ENCODE measurements at places on chromosomes 4 and X.

DNA sequence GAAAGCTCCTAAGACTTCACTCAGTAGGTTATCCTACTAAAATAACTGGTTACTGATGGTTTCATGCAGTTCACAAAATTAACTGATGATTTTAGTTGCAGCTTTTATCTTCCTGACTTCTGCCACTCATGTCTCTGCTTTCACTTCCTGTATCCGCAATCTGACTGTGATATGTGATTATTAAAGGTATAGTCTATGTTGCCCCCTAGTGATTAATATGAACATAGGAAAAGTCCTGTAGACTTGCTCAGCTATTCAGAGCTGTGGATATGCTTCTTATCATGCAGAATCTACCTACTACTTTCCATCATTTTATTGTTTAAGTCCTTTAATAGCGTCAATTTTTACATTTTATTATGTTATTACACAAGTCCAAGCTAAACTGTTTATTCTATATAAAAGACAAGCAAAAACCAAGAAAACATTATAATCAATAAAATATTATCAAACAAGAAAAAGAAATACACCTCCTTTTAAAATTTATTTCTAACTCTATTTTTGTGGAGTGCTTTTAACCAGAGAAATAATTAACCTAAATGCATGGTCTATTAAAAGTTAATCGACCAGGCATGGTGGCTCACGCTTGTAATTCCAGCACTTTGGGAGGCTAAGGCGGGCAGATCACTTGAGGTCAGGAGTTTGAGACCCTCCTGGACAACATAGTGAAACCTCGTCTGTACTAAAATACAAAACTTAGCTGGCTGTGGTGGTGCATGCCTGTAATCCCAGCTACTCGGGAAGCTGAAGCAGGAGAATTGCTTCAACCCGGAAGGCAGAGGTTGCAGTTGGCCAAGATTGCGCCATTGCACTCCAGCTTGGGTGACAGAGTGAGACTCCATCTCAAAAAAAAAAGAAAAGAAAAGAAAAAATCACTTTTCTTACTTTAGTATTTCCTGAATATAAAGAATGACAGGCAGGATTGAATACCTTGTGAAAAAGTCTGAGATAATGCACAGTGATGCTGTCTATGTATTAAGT lies 40.4 kb upstream of the TLR2 start:
- DNase-seq = no peak

GRCh38 chr4:186236126-186236525 lies 8.8 kb downstream of the KLKB1 start:
- no peak for DNase-seq

DNA sequence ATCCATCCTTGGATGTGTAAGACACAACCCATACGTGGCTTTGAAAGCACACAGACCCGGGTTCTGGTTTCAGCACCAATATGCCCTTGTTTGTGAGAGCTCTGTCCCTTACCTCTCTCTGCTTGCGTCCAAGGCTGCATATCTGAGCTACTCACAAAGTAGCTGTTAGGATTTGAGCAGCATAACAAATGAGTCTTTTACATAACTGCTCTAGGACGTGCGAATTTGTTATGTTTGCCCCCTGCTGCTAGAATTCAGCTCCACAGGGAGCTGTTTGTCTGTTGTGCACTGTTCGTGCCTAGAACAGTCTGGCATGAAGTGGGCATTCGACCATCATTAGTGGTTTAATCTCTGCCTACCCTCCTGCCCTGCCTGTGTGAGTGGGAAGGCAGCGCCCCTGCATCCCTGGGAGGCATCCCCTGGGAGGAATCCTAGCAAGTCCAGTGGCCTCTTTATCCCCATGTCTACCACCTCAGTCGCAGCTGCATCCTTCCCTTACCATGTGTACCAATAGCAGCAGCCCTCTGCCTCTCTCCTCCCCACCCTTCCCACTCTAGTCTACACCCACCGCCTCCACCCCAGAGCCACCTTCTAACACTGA lies 42.1 kb downstream of the SLC2A9 start:
- no peak for DNase-seq

DNA sequence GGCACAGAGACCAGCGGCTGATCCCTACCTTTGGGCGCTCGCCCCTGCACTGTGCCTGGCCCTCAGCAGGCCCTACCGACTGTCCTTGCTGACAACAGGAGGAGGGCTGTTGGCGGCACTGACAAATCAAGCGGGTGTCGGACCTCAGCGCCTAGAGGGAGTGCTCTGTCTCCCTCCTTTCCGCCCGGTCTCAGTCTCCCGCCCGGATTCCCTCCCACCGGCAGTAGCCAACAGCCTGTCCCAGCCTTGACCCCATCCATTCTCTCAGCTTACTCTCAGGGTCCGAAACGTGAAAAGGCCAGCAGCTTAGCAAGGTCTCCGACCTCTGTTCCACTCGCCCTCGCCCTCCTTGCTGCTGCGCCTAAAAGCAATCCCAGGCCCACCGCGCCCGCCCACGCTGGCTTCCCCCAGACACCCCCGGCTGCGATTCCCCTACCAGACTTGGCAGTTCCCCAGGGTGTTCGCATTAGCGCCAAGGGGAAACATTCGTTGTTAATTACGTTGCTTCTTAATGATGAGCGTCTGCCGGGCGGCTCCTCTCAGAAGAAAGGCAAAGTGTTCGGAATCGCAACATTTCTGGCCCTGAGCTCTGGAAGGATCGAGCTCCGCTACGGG lies 96.2 kb downstream of the SOWAHB start:
- no peak for DNase-seq

- DNase-seq = no peak
Observed at GRCh38 chr4:111988514-111988913, 156.7 kb upstream of the FAM241A start.

- no peak for DNase-seq
Observed at GRCh38 chr4:152091405-152091804, 330.6 kb upstream of the GATB start.

GRCh38 chrX:143642426-143642825 lies 6.5 kb upstream of the SLITRK4 start:
- DNase-seq = no peak

- no peak for DNase-seq
Observed at GRCh38 chr4:7168106-7168505, 24.2 kb upstream of the SORCS2 start.

- no peak for DNase-seq
Observed at GRCh38 chr4:155220025-155220424, 11.6 kb downstream of the NPY2R start.

- DNase-seq = no peak
Observed at GRCh38 chr4:8340781-8341241, 71.3 kb downstream of the HTRA3 start.

DNA sequence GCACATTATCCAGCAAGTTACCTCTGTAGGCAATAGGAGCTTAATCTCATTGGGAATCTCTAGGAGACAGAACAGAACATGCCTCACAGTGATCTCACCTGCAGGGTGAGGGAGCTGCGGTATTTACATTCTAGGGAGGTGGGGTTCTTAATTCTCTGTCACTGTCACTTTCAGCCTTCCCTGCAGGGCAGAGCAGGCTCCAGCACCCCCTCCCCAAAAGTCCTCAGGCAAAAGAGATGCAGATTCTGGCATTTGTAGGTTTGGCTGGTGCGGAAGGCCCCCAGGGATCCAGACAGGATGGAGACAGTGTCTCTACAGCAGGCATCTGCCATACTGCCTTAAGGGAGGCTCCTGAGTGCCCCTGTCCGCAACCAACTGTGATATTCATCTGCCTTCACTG lies 166.4 kb upstream of the ATP6AP2 start:
- no peak for DNase-seq

DNA sequence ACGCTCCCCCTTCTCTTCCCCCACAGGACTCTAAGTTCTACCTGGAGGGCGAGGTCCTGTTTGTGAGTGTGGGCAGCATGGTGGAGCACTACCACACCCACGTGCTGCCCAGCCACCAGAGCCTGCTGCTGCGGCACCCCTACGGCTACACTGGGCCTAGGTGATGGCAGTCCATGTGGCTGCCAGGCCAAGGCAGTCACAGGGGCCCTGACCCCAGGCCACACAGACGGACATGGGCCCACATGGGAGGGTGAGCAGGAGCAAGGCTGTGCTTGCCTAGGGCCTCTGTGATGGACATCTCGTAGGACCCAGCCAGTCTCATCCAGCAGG lies 10.0 kb upstream of the ADD1 start:
- no peak for DNase-seq
